CD4-positive, alpha-beta T cell treated with Interleukin-1 beta for 1 hour (primary cell): ENCODE measurements at places on chromosomes 16 and 17.

DNA sequence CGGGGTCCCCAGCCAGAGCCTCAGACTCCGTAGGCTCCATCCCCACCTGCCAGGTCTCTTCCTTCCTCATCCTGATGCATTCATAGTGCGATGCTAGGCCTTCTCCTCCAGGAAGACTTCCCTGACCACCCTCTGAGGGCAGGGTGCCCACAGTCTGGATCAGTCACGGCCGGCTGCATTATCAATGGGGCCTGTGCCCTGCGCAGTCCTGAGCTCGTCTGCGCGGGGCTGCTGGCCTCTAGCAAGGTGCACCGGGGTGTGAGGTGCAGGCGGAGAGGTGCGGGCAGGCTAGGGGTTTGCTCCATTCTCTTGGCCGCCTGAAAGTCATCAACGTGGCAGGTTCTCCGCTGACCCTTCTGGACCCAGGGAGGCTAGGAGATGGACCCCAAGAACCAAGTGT, 56.9 kb upstream of the ACSF3 start:
- no peak for DNase-seq

- no peak for DNase-seq
These were observed 25.2 kb upstream of the GPRC5B start for GRCh38 chr16:19909750-19910322.

- DNase-seq: peak; percentile 85
These were observed 15.8 kb upstream of the AKTIP start for GRCh38 chr16:53518550-53519416.

GRCh38 chr17:57226793-57227192, 29.5 kb upstream of the MSI2 start:
- DNase-seq: no peak

- no peak for DNase-seq
These were observed 68.3 kb downstream of the GTF3C1 start for GRCh38 chr16:27481282-27481934.

DNA sequence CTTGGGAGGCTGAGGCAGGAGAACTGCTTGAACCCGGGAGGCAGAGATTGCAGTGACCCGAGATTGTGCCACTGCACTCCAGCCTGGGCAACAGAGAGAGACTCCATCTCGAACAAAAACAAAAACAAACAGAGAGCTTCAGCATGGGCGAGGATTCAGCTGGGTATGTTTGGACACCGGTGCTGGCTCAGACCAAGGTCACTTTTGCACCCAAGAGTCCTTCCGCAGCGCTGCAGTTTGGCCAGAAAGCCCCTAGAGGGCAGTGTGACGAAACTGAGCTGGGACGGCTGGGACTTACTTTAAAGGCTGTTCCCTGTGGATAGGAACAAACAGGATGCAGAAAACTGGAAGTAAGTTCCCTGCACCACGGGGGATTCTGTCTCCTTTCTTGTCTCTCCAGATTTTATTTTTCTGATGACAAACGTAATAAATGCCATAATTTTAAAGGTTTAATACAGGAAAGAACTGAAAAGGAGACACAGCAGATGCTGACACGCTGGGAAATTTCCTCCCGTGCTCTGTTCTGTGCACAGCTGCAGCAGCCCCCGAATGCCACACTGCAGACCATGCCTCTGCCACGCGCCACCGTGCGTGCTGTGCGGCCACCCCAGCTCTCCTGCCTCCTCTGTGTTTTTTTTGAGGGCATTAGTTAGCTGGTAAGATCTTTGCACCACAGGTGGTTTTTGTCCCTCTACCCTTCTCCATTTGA, 25.2 kb upstream of the USP36 start:
- DNase-seq: peak; percentile 62

DNA sequence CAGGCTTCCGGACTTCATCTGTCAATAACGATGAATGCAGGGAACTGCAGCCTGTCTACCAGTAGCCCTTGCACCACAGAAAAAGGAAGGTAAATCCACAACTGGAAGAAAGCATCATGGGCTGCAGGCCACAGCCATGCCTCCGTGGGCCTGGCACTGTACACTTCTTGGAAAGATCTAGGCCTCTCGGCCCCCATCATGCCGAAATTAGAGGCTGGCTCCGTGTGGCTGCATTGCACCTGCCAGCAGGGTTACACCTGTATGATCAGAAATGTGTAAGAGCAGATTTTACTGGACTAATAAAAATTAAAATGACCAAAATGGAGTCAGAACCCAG, 52.2 kb downstream of the SDK2 start:
- DNase-seq: no peak

- DNase-seq: peak; percentile 76
These were observed 38.6 kb upstream of the SLFN13 start for GRCh38 chr17:35486920-35487732.
